Stimulated activated CD4-positive, alpha-beta T cell treated with anti-CD3 and anti-CD28 coated beads, Interleukin-12 subunit alpha, Interleukin-12 subunit beta, amount 100 ng/mL, for 24 hours (primary cell): ENCODE measurements at places on chromosomes 16 and 17.

- no peak for DNase-seq
These were observed 59.1 kb downstream of the PIPOX start for GRCh38 chr17:29102046-29102445.

GRCh38 chr16:12057266-12057665 lies 80.7 kb downstream of the SNX29 start:
- no peak for DNase-seq

DNA sequence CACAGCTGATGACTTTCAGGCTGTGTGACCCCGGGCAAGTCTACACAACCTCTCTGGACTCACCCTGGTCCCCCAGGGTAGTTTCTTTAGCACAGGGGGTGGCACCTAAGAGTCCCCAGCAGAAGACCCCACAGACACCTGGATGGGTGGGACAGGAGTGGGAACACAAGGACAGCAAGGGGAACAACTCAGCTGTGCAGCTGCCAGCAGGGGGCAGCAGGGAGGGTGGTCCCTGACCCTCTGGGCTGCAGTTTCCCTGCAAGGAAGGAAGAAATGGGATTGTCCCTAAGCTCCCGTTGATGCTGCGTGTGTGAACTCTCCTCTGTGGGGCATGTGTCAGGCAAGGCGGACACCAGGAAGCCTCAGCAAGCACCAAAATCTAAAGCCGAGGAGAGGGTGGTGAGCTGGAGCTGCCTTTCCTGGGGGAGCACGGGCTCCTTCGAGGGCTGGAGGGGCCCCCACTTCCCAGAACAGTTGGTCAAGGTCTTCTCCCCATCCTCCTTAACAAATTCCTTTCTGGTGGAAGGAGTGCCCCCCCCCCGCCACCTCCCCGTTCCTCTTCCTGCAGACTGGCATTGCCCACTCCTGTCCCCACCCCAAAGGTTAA lies 24.1 kb upstream of the CDH5 start:
- DNase-seq: peak; percentile 11

DNA sequence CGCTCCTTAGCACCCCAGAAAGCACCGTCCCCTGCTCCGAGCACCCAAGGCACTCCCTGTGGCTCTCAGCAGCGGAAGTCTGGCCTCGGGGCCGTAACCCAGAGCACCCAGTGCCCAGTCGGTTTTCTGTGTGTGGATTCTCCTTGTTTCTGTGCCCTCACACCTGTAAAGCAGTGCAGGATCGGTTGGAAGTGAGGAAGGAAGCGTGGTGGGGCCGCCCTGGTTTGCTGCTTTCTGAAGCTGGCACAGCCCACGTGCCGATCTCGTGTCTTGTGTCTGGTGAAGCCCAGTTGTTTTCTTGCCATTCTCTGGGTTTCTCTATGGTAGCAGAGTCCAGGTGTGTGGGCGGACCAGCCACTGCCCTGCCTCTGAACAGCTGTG lies 3.7 kb downstream of the ACSF3 start:
- DNase-seq: no peak
